ENCODE measurements at places on chromosomes 3 and 15. TPM values are rescaled to one million over a fixed set of nuclear protein-coding genes. Genes with fewer than 3 reads are reported as not detected.

The NAA50 gene
- total RNA-seq, result 90.5 TPM

DNA sequence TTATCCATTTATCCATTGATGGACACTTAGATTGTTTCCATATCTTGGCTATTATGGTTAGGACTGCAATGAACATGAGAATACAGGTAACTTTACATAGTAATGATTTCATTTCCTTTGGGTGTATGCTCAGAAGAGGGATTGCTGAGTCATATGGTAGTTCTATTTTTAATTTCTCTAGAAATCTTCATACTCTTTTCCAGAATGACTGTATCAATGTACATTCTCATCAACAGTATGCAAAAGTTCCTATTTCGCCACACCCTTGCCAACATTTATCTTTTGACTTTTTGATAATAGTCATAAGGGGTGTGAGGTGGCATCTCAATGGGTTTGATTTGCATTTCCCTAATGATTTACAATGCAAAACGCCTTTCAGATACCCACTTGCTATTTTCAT, 6.2 kb upstream of the NIPA1 start:
- peak; percentile 35 for DNase-seq
- peaks cover 5% of the 10 kb centered on the region for H3K27me3 ChIP-seq
- H3K27ac ChIP-seq, result peak overlapping the region; percentile 74
- H3K36me3 ChIP-seq, result no peaks in the 10 kb centered on the region

DNA sequence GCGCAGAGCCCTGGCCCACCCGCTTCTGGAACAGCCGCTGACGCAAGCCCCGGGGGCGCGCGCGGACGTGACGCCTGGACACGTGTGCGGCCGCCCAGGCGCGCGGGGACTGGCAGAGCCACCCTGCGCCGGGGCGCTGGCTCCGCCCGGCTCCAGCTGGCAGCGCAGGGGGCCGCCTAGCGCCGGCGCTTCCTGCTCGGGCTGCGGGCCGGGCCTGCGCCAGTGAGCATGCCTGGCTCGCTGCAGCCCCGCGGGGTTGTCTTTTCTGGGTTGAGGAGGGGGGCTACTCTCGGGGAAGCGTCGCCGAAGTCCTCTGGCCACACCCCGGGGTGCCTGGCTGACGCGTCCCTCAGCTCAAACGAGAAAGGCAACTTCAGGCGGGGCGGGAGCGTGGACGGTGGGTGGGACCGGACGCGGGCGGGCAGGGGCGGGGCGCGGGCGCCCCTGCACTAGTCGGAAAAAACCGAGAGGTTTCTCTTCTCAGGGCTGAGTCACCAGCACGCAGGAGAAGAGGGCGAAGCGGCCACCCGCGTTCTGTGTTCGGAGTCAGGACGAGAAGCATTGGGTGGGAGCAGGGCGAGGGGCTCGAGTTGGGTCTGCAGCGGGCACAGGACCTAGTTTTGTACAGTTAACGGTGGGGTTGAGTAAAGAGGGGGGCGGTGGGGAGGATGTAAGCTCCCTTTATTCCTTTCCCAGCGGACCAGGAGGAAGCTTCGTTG, at the start of gene SIAH2:
SIAH2 (minus strand) TSS at position 48 of the 719 bp plus-strand sequence. CDS start 320 bp downstream, outside the sequence.
- peaks cover 29% of the 10 kb centered on the region for H3K36me3 ChIP-seq
- H3K27ac ChIP-seq, result peak within 1 kb of the TSS; percentile 100
- H3K4me3 ChIP-seq, result peak within 1 kb of the TSS; percentile 99

DNA sequence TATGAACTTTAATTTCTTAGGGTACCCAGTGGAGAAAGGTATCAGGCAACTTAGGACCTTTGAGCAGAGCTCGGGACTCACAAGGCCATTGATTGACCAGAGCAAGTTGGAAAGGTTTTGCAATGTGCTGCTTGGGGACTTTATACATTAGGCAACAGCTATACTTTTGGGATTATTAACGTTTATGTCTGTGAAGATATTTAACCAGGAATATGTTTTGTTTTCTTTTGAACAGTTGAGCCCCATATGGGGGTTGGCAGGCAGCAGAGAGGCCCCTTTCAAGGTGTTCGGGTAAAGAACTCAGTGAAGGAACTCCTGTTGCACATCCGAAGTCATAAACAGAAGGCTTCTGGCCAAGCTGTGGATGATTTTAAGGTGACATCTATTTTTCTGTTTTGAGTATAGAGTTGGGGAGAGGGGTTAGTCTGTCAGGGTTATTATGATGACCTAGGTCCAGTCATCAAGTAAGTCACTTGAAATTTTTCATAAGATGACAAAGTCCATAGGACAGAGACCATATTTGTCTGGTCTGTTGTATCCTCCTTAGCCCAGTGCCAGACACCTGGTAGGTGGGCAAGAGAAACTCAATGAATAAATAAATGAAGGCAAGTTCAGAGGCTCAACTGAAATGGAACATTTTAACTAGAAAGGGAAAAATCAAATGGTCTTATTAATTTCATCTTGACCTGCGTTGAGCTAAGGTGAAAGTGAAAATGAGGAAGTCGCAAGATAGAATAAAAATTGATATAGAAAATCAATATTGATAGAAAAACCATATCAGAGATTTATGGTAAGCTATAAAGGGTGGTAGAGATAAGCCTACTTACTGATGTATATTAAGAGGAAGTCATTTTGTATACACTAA, 2.8 kb downstream of the NFKBIZ start:
- H3K27me3 ChIP-seq, result no peaks in the 10 kb centered on the region
- peaks cover 67% of the 10 kb centered on the region for H3K36me3 ChIP-seq
- peaks cover 65% of the 10 kb centered on the region for H3K4me1 ChIP-seq
- peak overlapping the region; percentile 100 for H3K27ac ChIP-seq
- DNase-seq, result no peak

DNA sequence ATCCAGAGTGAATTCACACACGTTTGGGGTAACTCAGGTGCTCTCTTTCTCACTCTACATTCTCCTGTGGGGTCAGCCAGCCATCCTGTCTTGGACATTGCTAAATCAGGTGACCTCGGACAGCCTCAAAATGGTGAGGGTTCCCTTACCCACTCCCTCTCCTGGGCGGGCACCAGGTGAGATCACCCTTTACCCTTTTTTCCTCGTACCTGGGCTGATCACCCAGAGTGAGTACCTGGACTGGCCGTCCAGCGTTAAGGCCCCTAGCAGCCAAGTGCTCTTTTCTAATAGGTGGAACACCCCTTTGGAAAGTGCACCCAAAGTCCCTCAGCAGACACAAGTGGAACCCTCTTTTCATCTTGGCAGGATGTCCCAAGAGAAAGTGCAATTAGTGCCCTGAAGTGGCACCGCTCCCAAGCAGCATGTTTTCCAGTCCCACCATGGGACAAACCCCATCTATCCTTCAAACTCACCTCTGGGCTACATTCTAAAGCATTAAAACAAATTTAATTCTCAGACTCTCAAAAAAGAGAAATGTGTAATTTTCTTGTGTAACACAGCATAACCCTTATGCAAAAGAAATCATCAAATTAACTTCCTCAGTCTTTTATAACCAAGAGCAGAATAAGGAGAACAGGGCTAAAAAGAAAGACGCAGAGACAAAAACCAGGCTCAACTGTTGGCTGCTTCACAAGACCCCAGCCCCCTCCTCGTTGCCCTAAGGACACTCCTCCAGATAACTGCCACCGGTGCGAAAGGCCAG, 20.7 kb downstream of the TRANK1 start:
- no peak for DNase-seq
- no peak overlapping the region for H3K27ac ChIP-seq
- H3K4me3 ChIP-seq, result no peak overlapping the region
- H3K27me3 ChIP-seq, result peaks cover 6% of the 10 kb centered on the region
